Colonic mucosa (tissue), 4 donors: ENCODE measurements at places on chromosomes 5 and 9. TPM values are rescaled to one million over a fixed set of nuclear protein-coding genes. Genes with fewer than 3 reads are reported as not detected.

DNA sequence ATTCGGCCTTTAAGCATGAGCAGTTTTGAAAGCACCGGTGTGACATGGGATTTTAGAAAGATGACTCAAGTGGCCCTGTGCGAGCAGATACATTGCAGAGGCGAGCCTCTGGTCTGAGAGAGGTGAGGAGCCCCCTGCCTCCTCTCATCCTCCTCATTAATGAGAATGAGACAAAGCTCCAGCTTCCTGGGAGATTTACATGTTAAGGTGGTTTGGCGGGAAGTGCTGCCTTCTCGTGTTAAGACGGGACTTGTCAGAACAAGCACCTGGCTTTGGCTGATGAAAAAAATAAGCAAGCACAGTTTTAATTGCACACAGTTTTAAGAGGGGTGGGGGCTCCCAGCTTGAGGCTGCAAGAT is 68.1 kb downstream of the ACTL7B start:
- H3K4me1 ChIP-seq, result no peaks in the 10 kb centered on the region
- no peak overlapping the region for H3K4me3 ChIP-seq
- no peak for DNase-seq
- H3K36me3 ChIP-seq, result no peaks in the 10 kb centered on the region
- no peak overlapping the region for H3K27ac ChIP-seq

- H3K27me3 ChIP-seq, result peaks cover 59% of the 10 kb centered on the region
- H3K36me3 ChIP-seq, result no peaks in the 10 kb centered on the region
- no peak overlapping the region for H3K27ac ChIP-seq
- peaks cover 10% of the 10 kb centered on the region for H3K4me1 ChIP-seq
These were observed 219.2 kb downstream of the MEF2C start for GRCh38 chr5:88663793-88664216.

- H3K4me1 ChIP-seq, result no peaks in the 10 kb centered on the region
- H3K27ac ChIP-seq, result no peak overlapping the region
- no peaks in the 10 kb centered on the region for H3K36me3 ChIP-seq
- DNase-seq, result no peak
These were observed 193.5 kb upstream of the HAPLN1 start for GRCh38 chr5:83914199-83914598.

GRCh38 chr9:37369671-37370070 is 52.8 kb upstream of the GRHPR start:
- DNase-seq, result no peak
- no peaks in the 10 kb centered on the region for H3K36me3 ChIP-seq
- H3K4me3 ChIP-seq, result no peak overlapping the region
- no peaks in the 10 kb centered on the region for H3K27me3 ChIP-seq
- no peaks in the 10 kb centered on the region for H3K4me1 ChIP-seq

DNA sequence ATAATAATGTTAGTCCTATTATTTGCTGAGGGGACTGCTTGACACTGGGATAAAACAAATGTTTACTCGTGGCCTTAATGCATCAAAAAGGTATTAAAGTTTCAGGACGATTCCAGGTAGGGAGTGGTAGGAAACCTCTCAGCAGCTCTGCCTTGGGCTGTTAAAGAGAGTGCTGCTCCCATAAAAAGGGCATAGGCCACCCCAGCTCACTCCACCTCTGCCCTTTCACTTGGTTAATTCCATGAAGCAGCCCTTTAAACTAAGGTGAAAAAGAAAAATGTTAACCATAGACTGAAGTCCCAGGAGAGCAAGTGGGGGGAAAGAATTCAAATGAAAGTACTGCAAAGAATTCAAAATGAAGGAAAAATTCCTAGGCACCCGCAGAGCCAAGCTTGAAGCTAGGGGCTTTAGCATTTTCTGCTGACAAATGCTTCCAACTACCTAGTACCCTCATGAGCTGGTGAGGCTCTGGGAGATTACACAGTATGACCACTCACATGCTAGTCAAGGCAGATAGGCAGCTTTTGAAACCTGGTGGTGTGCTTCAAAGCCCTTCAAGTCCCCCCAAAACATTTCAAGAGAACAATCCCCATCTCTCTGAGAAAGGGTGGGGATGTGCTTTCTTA is 8.5 kb downstream of the KLF9 start:
- H3K27me3 ChIP-seq, result no peaks in the 10 kb centered on the region
- H3K36me3 ChIP-seq, result no peaks in the 10 kb centered on the region
- no peak overlapping the region for H3K4me3 ChIP-seq
- DNase-seq, result peak; percentile 62

DNA sequence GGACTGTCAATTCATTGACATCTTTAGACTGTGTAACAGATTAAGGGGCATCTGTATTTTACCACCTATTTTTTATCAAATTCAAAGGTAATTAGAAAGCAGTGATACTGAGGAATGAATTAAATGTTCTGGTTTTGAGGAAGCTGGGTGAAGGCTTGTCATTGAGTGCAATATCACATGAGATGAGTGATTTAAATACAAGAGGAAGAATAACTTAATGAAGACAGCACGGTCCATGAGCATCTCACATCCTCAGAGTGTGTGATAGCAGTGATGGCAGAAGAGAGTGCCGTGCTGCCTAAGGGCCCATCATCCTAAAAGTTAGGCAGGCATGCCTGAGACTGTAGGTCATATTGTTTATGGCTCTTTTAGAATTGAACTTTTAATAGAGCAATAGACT is 263.3 kb downstream of the MAST4 start:
- no peaks in the 10 kb centered on the region for H3K4me1 ChIP-seq
- H3K4me3 ChIP-seq, result no peak overlapping the region
- no peak overlapping the region for H3K27ac ChIP-seq

Gene C5
- total RNA-seq, result 1.5 TPM

Gene NFIB
- 53.0 TPM for total RNA-seq

Gene TAF9
- total RNA-seq, result 53.7 TPM

Gene C5orf52
- total RNA-seq, result 5.7 TPM

Gene TEX53
- total RNA-seq, result not detected

Gene CTSV
- 6.0 TPM for total RNA-seq

Gene CCDC187
- 0.30 TPM for total RNA-seq
